ENCODE measurements at places on chromosomes 6 and 20.

DNA sequence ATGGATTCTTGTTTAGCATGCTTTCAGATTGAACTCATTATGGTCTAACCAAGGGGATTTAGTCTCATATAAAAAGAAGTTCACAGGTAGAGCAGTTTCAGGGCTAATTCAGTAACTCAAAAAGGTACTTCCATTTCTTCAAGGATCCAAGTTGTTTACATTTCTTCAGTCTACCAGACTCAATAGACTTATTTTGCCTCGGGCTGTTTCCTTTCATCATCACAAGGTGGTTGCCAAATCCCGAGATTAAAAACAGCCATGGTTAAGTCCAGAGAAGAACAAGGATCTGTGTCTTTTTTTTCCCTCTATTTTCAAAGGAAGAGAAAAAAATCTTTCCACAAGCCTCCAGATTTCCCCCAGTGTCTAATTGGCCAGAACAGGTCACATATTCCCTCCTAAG is 69.8 kb upstream of the SNX9 start:
- no peak for DNase-seq

DNA sequence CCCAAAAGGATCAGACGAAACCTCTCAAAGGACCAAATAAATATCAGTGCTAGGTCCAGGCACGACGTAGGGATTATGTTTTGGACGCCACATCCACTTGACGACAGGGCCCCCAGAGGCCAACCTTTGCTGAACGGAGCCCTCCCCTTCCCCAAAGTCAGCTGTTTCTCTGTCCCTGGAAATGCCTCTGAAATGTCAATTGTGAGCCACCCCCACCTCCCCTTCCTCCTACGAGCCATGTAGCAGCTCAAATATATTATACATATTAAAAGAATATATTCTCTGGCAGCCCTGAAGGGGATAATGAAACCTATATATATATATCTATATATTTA is 39.6 kb upstream of the BLCAP start:
- no peak for DNase-seq

DNA sequence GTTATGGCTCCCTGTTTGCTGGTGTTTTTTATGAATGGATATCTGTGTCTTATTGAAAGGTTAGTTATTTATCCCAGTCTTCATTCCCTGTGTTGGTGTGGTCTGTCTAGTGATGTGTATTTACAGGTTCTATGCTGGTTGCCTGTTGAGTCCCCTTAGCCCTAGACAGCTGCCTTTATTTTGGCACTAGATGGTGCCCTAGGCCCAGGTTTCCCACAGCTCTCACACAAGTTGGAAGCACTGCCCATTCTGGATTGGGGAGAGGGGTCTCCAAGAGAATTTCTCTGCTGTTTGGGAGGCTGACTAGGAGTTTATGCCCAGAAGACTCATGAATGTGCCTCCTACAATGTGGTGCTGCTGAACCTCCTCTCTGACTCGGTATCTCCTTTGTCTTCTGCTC is 12.4 kb downstream of the GRM1 start:
- peak; percentile 3 for DNase-seq

DNA sequence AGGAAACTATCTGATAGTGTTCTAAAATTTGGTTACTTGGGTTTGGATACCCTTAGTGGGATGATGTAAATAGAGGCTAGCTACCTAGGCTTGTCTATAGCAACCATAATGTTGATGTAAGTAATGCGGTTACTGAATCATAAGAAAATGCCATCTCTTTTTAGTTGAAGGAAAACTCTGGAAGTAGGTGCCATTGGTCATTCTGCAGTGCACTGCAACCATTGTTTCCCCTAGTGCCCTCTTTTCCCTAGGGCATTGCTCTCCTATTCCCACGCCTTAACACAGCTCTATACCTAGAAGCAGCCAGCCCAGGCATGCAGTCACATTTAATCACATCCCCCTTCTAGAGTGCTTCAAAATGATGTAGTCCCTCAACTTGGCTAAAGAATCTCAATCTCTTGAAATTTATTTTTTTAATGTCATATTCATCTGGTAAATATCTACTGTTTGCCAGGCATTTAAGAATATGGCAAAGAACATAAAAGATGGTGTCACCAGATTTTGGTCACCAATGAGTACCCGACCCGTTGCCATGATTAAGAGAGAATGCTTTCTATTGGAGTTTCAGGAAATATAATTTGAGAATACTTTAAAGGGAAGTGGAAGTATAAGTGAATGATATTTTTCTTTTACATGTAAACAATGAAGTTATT is 10.4 kb downstream of the LOC128125822 start:
- no peak for DNase-seq

DNA sequence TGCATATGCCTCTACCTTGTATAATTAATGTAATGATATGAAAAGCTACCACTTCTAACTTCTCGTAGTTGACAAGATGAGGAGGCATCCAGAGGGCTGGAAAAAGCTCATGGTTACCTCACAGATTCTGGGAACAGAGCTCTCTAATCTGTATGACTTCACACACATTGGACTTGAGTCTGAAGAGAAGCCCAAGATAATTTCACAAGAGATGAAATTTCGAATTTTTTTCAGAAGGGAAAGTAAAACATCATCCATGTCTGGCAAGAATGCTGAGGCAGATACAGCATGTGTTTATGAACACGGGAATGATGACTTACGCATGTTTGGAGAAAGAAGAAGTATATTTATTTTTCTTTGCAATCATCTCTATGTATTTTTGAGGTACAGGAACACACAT is 141.8 kb upstream of the TENT5A start:
- DNase-seq: peak; percentile 23

GRCh38 chr6:147604373-147604772 is 95.9 kb downstream of the SAMD5 start:
- peak; percentile 53 for DNase-seq

DNA sequence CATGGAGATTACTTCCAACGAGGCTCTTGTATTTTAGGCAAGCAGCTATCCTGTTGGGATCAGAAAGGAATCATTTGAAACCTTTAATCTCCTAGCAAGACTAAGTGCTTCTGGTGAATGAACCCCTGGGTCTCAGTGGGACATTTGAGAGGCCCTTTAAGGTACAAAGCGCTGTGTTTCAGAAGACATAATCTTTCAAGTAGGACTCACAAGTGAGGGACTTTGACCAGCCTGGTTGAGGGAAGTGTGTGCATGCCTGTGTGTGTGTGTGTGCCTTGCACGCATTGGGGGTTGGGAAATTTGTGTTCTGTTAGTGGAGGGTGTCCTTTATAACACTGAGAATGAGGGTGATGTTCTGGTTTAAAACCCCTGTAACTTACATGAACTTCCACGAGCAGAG is 64.4 kb upstream of the KCNG1 start:
- DNase-seq: no peak

DNA sequence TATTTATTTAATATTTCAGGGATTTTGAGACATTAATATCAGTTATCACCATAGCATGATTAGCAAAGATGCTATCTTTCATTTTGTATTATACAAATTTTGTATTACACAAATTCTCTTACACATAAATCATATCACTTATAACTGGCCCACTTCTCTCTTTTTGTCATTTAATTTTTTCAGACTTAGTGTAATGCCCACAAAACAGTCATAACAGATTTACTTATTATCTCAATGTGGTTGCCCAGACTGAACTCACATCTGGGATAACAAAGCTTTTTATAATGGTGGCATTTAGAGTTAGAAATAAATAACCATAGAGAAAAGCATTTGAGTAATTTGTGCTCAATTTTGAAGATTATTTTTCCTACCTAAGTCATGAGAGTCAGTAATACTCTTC is 148.3 kb downstream of the TFAP2B start:
- no peak for DNase-seq

DNA sequence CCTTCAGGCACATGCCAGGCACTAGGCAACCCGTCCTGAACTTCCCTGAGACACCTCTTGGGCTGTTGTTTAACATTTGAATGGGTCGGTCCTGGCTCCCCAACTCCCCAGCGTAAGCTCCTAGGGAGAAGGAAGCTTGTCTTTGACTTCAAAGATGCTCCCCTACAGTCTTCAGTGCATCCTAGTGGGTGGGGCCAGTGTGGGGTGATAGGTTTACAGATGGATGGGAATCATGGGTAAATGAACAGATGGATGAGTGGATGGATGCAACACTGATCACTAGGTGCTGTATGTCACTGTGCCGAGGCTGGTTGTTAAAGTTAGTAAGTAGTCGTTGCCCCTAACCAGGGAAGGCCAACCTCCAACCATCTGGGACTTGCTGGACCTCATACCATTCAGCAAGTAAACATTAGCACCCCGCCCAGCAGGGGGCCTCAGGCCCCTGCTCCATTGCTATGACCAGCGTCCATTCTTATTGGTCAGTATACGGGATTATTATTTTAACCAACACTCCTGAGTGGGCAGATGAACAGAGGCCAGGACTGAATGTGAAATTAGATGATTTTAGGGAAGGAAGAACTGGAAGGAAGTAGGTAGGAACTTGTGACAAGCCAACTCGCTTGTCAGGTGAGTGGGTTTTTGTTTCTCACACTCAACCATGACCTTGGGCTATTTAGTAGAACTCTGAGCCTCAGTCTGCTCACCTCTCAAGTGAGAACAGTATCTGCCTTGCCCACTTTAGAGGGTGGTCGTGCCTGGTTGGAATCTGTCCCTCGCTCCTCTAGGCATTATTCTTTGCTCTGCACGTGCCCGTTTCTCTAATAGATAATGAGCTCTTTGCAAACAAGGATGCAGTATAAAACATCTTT is 82.9 kb upstream of the FOXP4 start:
- peak; percentile 34 for DNase-seq

DNA sequence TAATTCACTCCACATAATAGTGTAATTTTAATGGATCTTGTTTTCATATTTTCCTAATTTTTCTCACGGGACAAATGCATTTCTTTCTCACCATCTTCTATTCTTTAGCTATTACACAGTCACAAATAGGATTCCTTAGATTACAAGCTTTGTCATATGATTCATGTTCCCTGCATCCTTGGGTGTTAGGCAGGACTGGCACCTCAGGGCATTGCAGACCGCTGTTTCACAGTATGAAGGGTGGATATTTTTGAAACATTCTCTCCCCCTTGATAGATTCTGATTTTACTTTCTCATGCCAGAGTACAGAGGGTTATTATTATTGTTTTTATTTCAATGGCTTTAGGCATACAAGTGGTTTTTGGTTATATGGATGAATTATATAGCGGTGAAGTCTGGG is 602.5 kb downstream of the PHF3 start:
- no peak for DNase-seq

GRCh38 chr6:43932259-43933147 is 162.5 kb downstream of the VEGFA start:
- DNase-seq: no peak

DNA sequence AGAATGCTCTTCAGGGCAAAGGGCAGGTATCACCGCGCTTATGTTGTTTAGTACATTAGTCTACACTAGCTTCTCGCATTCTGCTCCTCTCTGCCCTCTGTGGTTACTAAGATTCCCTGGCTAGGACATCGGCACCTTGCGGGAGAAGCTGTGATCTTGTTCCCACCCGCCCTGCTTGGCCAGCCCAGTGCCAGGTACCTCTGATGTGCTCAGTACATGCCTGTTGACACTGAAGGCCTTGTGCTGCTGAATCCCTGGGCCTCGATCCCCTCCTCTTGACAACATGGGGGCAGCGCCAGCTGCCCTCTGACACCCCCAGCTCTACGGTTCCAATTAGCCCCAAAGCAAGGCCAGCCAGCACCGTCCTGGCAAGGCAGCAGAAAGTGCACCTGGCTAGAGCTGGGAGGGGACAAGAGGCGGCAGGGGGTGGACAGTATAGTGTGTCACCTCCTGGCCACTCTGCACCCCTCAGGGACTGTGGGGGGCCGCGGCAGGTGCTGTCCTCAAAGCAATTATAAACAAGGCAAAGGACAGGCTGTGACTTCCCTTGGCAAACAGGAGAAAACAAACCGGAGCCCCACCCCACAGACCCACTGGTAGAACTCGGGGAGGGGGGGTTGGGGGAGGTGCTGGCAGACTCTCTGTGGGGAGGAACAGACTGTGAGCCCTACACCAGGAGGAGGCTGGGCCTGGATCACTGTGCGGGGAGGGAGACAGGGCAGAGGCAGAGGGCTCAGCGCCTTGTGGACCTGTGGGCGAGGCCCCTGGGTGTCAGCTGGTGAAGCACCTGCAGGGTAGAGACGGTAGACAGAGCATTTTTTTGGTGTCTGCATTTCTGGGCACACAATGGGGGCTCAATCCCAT is 7.1 kb downstream of the TFEB start:
- DNase-seq: no peak

GRCh38 chr6:23663652-23664051 is 462.4 kb upstream of the NRSN1 start:
- no peak for DNase-seq

DNA sequence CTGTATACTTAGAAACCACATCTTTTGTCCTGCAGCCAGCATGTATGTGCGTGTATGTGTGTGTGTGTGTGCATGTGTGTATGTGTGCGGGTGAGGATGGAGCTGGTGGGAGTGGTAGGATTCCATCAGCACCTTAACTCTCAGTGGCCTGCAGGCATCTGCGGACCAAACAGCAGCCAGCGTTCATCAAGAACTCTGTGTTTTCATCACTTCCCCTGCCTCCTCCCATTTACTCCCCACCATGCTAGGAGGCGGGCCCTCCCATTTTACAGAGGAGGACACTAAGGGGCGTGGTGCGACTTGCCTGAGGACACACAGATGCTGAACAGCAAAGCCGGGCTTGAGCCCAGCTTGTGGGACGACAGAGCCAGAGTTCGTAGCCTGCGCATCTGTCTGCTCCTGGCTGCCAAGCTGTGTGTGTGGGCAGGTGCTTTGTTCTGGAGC is 8.9 kb downstream of the VSTM2L start:
- no peak for DNase-seq

DNA sequence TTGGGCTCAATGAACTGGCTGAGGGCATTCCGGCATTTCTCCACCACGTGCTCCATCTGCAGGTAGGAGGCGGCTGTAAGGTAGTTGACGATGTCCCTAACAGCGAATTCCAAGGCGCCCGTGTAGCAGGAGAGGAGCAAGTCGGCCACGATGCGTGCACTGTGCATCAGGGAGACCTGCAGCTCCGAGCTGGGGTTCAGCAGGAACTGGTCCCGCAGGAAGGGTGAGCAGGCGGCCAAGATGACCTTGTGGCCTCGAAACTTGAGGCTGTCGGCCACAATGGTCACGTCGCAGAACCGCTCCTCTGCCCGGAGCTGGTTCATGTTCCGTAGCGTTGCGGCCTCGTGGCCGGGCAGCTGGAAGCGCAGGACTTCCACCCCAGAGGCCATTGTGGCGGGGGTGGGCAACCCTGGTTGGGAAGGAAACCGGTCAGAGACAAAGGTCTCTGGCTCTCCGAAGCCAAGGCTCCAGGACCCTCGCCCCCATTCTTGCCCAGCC is 920 bp downstream of the ZBTB12 start:
- DNase-seq: no peak

- DNase-seq: no peak
Measured at GRCh38 chr6:132866762-132867449, 52.5 kb downstream of the RPS12 start.

- no peak for DNase-seq
Measured at GRCh38 chr20:49740807-49741206, 27.1 kb upstream of the B4GALT5 start.

- DNase-seq: no peak
Measured at GRCh38 chr6:170062915-170063241, 228.0 kb downstream of the DLL1 start.

DNA sequence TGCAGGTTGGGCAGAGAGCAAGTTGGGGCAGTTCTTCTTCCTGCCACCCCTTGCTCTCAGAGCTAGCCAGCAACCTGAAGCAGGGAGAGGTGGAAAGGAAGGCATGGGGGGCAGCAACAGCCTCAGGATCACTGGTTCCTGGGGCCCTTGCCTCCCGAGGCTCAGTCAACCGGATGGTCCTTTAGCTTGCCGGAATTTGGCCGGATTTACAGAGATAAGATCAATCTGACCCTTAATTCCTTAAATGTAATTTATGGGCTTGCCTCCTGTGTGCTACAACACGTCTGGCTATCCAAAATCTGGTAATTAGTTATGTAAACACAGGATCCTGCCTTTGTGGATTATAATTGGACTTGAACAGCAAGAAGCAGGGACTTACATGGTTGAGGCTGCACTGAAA is 19.5 kb upstream of the TCP11 start:
- DNase-seq: no peak
